NCI-H748 treated with DMSO at 0.1 percent for 48 hours (cell line): ENCODE measurements at places on chromosomes 1 and 21.

DNA sequence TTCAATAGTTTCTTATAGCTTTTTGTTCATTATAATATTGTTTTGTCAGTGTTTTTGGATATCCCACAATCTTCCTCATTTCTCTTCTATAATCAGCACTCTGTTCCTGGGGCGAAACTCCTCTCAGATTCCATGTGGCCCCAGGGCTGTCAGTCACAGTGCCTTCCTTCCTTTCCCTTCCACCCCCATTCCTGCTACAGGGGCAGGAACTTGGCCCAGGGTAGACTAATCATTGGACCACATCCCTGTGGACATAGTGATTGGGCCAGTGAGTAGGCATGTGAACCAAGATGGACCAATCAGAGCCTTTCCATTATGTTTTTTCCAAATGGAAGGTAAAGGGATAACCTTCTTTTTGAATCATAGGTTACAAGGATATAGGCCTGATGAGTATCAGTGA, 78.3 kb downstream of the PGM1 start:
- no peak for DNase-seq

- no peak for DNase-seq
Measured at GRCh38 chr1:39757501-39757900, 13.6 kb downstream of the OXCT2 start.

- DNase-seq = no peak
Measured at GRCh38 chr1:216020743-216021345, 402.4 kb downstream of the USH2A start.

DNA sequence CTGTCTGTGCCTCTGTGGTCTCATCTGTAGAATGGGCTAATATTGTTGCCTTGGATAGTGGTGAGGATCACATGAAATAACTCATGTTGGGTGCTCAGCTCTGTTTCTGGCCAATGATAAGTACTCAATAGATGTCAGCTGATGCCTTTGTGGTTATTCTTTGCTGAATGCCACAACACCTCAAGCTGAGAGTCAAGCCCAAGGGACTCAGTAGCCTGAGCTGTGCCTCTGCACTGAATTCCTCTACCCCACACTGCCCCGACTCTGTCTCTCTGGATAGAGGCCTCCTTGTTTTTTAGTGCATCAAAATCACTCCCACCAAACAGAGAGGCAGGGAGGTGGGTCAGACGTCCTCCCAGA, 196.1 kb upstream of the VAMP3 start:
- DNase-seq = no peak

DNA sequence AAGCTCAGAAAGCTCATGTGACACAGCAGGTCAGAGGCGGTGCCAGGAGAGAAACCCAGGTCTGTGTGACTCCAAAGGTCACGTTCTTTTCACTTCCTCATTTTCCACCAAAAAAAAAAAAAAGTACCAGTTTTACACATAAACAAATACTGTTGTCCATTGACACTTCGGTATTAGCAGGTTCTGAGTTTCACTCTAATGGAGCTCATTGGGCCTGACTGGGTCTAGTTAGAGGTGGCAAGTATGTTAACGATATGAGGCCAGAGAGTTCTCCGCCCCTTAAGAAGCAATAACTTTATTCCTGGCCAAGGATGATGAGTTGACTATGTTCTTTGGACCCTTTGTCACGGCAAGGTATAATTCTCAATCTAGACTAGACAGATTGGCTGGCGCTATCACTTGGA, 30.0 kb upstream of the SDE2 start:
- no peak for DNase-seq

- DNase-seq = no peak
Measured at GRCh38 chr1:13733711-13734110, 33.7 kb downstream of the PRDM2 start.

- no peak for DNase-seq
Measured at GRCh38 chr1:115060501-115060900, 28.8 kb downstream of the TSPAN2 start.

DNA sequence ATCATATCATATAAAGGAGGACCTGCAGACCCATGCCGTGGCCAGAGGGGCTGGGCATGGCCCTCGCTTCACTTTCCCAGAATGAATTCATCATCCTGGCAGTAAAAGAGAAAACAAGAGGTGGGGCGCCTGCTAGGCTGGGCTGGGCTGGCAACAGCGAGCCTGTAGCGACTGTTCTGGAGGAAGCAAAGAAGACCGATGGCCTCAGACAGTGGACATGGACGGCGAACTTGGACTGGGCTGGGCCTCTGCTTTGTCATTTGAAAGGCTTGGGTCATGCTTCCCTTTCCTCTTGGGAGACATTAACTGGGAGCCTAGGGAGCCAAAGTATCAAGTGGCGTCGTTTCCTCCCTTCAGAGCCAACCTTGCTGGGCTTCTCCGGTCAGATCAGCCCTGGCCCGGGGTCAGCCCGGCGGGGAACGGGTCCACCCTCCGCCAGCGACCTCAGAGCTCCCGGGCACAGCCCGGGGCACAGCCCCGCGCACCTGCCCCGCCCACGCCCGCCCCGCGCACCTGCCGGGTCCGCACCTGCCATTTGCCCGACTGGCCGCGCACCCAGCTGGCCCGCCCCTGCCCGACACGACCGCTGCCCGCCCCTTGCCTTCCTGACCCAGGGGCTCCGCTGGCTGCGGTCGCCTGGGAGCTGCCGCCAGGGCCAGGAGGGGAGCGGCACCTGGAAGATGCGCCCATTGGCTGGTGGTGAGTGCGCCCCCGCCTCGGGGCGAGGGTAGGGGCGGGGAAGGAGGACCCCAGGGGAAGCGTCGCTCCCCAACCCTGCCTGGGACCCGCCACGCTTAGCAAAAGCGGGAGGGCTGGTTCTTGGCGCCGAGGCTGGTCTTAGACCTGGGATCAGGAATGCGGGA, at the start of gene FAM3B:
TSS of gene FAM3B (plus strand) at position 602 of the 863 bp plus-strand sequence. CDS start at position 681, 79 bp downstream.
- peak; percentile 28 for DNase-seq

- no peak for DNase-seq
Measured at GRCh38 chr1:212718499-212718898, 18.9 kb upstream of the BATF3 start.

DNA sequence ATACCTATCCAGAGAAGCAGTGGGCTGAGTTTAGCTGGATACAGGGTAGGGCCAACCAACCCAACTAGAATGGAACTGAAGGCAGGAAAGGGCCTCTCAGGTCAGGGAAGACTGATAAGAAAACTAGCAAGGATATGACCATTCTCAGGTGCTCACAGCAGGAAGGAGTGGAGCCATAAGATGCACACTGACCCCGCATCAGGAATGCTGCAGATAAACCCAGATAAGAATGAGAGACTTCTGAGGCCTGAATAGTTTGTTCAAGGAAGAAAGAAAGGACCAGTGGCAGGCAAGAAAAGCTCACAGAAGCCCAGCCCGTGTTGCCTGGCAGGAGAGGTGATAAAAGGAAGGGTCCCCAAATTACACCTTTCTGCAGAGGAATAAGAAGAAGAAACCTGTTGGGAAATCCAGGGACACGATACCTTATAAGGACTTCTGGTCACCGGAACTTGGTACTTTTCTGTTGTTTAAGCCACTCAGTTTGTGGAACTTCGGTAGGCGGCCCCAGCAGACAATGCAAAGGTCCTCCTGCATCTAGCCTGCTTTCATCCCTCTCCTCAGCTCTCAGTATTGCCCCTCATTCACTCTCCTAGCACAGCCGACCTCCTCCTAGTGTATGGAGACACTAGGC, 58.9 kb downstream of the ATP1A1 start:
- no peak for DNase-seq

DNA sequence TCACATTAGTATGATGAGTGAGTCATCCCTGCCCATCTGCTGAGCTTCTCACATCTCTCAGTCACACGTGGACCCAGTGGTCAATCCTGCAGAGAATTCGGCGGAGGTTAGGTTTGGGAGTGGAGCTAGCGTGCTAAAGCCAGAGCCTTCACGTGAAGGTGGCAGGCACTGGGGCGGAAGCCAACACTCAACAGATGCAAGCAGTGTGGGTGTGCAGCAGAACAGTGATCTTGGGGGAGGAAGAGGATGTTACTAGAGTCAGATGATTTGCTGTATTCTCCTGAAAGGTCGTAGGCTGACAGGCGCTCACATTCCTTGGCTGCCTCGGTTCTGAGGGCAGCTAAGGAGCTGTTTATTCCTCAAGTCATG, 6.7 kb downstream of the C1orf115 start:
- no peak for DNase-seq

DNA sequence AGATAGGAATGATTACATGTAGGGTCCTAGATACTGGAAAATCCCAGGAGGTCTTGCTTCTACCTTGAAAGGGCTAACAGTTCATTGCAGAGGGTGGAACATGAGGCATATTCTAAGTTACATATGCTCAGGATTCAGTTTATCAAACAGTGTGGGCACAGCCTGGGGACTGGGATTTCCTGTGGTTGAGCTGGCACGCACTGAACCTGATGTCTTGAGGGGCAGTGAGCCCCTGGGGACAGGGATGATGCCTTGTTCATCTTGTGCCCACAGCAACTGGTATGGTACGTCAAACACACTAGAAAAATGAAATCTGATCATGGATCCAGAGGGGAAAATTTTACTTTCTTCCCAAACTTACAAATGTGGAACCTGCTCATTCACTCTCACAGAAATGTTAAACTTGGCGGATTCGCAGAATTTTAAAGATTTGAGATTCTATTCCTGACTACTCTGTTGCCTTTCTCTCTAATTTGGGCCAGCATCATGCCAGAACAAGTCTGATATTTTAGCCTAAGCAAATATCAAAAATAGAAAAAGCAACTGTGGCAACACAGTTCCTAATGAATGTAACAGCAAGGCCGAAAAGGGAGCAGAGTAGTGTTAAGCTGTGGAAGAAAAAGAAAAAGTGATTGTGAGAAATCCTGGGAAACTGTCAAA, 68.2 kb upstream of the COL24A1 start:
- DNase-seq = no peak

DNA sequence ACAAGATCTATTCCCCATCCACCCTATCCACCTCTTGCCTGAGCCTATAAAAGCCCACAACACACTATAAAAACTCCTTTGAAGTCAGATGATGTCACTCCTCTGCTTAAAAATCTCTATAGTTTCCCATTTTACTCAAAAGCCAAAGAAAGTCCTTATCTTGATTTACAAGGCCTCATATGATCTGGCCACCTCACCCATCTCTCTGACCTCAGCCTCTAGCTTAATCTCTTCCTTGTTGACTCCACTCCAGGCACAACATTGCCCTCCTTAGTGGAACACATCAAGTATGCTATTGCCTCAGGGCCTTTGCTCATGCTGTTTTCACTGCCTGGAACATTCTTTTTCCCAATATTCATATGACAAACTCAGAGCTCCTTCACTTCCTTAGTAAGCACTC, 33.3 kb downstream of the ZNF281 start:
- no peak for DNase-seq

DNA sequence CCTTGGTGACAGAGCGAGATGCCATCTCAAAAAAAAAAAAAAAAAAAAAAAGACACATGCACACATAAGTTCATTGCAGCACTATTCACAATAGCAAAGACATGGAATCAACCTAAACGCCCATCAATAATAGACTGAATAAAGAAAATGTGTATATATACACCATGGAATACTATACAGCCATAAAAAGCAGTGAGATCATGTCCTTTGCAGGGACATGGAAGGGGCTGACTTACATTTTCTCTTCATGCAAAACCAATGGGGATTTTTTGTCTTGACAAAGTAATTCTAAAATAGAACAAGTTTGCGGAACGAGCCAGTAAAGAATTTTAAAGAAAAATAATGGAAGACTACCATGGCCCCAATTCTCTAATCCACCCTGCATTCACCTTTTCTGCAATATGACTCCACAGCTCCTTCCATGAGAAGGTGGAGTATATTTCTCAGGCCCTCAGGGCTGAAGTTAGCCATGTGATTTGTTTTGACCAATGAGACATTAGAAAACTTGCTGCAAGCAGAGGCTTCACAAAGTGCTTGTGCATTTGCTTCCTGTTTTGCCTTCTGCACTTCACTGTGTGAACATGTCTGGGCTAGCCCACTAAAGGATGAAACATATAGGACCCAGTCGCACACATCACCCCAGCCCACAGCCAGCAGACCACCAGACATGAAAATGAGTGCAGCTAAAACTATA, 78.8 kb upstream of the NR5A2 start:
- no peak for DNase-seq

DNA sequence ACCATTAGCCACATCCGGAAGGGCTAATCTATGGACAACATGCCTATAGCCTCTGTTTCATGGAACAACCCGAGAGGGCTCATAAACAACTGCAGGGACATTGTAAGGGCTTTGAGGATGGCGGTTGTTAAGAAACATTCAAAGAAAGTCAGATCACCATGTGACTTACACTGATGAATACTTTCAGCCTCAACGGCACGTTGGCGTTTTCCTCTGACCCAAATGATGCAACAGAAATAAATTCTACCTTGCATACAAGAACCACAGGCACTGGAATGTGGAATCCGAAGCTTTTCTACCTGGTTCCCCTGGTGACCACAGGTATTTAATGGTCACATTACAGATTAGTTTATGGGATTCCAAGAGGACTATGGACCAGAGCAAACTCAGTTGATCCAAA, 107.0 kb downstream of the CLIC6 start:
- no peak for DNase-seq

GRCh38 chr21:43905726-43906455, 40.9 kb downstream of the AGPAT3 start:
- no peak for DNase-seq

DNA sequence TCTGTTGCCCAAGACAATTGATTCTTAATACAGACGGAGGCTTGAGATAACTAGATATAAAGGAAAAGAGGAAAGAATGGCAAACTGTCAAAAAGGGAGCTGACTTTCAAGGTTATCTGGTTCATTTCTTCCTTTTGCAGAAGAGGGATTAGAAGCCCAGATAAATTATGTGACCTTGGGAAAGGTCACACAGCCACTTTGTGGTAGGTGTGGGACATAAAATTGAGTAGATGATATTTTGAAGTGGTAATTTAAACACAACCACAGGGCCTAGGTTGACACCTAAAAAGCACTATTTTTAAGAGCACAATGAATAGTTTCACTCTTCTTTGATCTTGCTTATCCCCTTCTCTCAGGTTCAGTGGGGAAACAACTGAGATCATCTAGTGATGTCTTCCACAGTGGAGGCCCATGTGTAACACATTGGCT, 16.9 kb upstream of the KIAA0040 start:
- DNase-seq = no peak

- no peak for DNase-seq
Measured at GRCh38 chr1:218658899-218659298, 313.8 kb downstream of the TGFB2 start.

DNA sequence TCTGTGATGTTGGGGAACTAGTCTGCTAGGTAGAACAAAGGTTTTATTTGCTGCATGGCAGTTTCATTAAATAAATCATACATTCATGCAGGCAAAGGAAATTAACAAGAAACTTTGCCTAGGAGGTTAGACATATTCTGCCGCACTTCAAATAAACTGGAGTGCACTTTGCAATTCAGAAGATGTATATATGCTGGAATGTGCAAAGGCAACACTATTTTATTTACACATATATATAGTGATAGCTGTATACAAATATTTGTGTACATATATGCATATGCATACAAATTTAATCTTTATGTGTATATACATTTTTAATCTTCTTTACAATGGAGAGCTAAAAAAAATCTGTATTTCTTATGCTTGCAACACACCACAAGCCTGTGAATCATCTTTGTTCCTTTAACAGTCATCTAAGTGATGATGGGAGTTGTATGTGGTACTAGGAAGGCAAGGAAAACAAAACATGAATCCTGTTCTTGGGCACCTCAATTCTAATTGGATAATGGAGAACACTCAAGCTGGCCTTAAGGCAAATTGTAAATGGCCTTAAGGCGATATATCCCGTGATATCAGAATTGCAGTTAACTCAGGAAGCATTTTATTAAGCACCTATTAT, 605.8 kb upstream of the CAMK1G start:
- DNase-seq = no peak
